Renal cortex interstitium (tissue), 15 donors: ENCODE measurements at places on chromosomes 2 and 18.

- DNase-seq, result no peak
These were observed 18.4 kb downstream of the GREB1 start for GRCh38 chr2:11552260-11552638.

DNA sequence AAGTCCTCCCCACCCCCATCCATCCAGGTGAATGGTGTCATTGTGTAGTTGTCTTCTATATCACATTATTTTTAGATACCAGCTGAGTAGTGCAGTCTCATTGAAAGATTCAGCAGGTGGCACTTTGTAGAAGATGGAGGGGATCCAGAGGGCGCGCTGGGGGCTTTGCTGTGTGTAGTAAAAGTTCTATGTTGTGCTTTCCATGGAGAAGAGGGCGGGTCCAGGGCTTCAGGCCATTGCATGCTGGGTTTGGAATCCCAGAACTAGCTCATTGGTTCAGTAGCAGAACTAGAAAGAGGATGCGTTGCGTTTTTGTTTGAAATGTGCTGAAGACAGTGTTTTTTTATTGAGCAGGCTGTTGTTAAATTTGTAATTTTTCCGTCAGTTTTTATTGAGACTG is 120.0 kb downstream of the MAP4K4 start:
- DNase-seq, result no peak

DNA sequence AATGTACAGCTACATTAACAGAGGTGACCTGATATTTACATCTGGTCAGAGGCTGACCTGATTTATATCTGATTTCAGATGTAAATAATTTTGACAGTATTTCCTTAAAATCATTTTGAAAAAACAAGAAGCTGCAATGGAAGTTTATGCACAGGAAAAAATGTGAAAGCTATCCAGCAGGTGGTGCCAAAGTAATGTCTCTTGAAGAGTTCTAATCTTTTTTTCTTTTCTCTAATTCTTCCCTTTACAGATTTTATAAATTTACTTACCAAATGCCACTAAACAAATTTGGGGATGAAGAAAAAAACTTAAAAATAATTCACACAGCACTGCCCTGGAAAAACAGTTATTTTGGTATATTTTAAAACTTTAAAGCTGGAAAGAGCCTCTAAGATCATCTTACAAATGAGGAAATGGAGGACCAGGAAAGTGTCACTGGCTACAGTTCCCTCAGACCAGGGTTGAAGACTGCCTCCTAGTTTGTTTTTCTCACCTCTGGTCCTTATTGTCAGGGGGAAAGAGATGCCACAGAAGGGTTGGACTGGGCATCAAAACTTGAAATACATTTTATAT is 16.4 kb upstream of the FBLN7 start:
- DNase-seq, result no peak

GRCh38 chr2:27150639-27151230 is 1.9 kb downstream of the TCF23 start:
- DNase-seq, result no peak

DNA sequence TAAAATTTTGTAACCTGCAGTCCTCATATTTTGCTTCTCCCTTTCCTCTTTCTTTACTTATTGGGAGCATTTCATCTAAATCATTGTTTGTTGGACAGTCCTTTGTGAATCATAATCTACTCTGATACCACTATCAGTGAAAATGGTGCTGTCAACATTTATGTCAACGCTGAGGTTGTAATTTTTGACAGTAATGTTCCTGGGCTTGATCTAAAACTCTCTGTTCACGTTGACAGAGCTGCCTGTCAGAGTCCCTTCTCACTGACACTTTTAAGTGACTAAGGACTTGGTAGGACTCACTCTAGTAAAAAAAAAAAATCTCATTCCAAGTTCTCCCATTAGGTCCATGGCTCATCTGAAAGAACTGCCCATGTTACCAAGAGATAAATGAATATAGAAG is 1640.8 kb upstream of the PIK3C3 start:
- DNase-seq, result no peak

DNA sequence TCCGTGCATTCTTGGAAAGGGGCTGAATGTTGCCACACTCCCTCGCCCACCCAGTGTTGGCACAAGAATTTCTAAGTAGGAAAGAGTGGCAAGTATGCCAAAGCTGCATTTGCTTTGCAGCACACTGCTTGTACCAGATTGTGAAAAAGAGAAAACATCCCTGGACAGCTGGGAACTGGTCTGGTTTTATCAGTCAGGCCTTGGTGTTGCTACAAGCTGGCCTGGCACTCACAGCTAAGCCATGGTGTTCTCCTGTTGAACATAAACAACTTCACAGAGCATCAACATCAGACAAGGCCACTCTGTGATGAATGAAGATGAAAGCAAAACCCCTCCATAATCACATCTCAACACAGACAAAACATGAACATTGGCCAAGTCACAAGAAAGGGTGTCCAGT is 4.2 kb upstream of the TRABD2A start:
- DNase-seq, result no peak

DNA sequence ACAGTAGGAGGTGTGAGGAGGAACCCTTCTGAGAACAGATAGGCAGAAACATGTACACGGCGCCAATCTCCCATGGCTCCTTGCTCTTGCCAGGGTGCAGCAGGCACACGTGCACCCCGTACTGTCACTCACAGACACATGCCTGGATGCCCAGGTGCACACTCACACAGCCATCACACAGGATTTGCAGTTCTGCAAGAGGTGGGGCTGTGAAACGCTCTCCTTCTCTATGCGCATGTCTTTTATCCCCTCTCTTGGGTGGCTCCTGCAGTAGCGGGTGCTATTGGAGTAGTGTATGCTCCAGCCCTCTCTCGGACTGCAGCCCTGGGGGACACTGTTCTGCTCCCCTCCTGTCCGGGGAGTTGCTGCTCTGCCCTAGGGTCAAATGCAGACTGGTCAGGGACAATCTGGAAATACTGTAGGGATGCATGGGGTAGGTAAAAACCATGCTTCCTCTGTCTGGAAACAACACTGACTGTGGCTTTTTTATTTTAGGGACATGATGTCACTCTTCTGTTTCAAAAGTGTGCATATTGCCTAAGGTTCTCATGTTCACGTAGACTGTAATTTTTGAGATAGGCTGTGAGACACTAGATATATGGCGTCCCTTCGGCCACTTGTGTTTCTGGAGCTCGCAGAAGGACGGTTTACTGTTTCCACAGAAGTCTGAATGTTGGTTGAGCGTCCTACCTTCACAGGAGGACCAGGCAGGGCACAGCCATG is 118.5 kb downstream of the PRKCE start:
- no peak for DNase-seq

GRCh38 chr2:204920776-204921175 is 375.5 kb downstream of the PARD3B start:
- DNase-seq, result no peak

DNA sequence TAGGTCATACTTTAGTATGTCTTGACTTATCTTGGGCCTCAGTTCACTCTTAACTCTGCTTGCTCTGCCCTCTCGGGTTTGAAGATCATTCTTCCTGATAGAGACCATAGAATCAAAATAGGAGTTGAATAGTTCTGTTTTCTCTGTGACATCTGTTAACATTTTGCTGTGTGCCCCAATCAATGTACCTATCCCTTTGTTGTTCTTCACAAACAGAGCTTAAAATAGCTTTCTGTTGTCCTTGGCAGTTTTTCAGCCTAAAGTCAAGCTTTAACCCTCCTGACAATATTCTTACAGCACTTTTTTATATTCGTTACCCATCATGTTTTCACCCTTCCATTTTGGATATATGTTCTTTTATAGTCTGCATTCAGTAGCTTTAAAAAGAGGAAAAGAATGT is 724.5 kb upstream of the FANCL start:
- DNase-seq, result no peak
